Transverse colon (tissue), 4 donors: ENCODE measurements at places on chromosomes 7 and 10. TPM values are rescaled to one million over a fixed set of nuclear protein-coding genes. Genes with fewer than 3 reads are reported as not detected.

DNA sequence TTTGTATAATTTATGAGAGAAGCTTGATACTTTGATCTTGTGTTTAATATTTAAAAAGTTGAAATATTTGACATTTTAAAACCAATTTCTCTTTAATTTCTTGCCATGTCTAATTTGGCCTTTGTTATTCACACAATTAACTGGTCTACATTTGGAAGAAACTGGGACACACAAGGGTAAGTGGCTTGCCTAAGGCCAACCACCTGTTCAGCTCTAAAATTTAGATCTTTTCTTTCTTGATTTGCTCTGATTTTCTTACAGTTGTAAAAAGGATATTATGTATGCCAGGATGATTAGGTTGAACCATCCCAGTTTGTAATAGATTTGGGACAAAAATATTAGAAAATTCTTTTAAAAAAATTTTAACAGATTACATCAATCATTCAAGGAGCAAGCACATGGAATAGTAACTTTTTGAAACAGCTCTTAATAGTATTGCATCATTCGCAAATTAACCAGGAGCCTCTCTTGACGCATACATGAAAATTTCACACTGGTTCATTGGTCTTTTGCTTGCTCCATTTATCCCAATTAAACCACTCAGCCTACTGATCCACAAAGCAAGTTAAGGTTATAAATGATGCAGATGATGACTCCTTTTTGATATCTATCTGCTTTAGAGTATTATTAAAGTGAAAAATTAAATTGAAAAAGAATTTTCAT, 222.4 kb upstream of the SLC26A5 start:
- no peak for DNase-seq

GRCh38 chr7:25951414-25952260, 200.4 kb upstream of the NFE2L3 start:
- no peak for DNase-seq

KLF6 gene
- total RNA-seq: 304 TPM

PLAC9 gene
- 5.7 TPM for total RNA-seq
